NCI-H524 (cell line): ENCODE measurements at places on chromosomes 13 and 19.

DNA sequence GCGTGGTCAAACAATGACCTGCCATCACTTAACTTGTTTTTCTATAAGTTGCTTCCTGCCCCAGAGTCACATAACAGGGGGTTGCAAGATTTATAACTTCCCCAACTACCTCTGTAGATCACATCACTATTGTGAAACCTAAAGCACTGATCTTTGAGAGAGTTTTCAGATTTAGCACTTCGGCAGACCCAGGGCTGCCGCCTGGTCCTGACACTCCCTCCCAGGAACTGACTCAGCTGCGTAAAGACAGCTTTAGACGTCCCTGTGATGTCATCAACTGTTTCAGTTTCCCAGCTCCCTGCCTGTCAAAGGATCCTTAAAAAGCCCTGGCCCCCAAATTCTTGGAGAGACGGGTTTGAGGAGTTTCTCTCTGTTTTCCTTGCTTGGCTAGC is 33.3 kb downstream of the IGFL2 start:
- no peak for DNase-seq

GRCh38 chr19:1343041-1343440 is 40.7 kb upstream of the NDUFS7 start:
- DNase-seq: no peak

DNA sequence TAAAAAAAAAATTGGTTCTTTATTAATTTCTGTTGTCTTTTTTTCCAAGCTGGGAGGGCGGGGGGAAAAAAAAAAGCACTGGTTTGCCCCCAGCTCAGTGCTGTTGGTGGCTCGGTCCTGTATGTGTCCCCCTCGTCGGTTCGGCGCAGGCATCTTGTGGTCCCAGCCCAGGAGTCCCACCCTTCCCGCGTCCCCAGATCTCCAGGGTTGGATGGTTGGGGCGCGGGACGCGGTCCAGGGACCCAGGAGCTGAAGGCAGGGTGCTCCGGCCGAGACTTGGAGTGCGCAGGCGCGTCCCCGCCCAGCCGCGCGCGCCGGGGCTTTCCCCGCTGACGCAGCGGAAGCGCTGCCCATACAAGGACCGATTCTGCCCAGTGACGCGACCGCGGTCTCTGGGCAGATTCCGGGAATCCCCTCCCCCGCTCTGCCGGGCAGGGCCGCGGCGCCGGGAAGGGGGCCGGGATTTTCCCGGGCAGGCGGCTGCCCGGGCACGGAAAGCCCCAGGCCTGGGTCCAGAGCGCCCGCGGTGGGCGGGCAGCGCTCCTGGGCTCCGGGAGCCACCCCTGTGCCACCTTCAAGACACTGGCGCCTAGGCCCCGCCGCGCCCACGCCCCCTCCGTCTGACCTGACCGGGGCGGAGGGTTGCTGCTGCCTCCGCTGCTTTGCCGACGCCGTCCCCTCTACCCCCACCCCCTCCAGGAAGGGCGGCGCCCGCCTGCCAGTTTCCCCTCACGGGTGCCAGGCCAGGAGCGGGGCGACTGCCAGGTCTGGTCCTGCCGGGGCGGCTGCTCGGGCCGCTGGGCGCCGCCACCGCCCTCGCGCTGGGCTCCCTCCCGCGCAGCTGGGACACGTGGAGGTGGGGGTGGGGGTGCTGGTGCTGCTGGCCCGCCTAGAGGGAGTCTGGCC is 2.3 kb downstream of the JUNB start:
- DNase-seq: peak; percentile 94

DNA sequence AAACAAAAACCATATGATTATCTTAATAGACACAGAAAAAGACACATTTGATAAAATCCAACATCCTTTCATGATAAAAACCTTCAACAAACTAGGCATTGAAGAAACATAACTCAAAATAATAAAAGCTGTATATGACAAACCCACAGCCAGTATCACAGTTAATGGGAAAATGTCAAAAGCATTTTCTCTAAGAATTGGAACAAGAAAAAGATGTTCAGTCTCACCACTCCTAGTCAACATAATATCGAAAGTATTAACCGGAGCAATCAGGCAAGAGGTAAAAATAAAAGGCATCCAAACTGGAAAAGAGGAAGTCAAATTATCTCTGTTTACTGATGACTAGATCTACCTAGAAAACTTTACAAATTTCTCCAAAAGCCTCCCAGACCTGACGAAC is 684.2 kb upstream of the SPRY2 start:
- no peak for DNase-seq

- peak; percentile 74 for DNase-seq
Observed at GRCh38 chr19:15324791-15325519, 7.4 kb downstream of the BRD4 start.

DNA sequence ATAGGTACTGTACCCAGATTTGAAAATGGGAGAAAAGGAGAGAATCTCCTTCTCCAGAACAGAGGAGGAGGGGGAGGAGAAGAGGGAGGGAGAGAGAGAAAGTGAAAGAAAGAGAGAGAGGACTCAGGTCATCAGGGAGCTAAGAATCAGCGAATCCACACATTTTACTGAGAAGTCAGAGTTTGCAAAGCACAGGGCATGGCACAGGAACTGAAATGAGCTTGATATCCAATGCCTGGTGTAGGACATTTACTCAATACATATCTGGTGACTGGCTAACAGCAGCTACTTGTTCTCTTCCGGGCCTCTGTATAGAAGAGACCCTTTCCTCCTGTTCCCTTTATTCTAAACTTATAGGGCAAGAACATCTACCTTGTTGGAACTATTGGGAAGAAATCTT is 375.1 kb downstream of the KLF5 start:
- no peak for DNase-seq

GRCh38 chr13:37959284-37959683 is 89.7 kb upstream of the TRPC4 start:
- no peak for DNase-seq

DNA sequence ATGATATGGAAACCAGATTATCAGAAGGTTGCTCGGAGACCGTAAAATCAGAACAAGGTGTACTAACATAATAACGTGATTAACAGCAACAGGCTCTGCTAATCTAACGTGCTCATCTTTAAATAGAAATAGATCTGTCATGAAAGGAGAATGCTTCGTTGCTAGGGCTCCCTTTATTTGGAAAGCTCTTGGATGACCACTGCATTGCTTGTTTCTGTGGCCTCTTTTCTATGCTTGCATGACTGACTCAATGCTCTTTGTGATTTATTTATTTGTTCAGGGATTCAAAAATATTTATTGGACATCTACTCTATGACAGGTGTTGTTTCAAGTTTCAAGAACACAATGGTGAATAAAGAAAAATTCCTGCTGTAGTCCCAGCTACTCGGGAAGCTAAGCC is 22.3 kb upstream of the ZDHHC20 start:
- DNase-seq: no peak
